ENCODE measurements at places on chromosomes 4 and X.
A peak's percentile ranks its signal among the peaks of the same experiment; 100 is the strongest.

DNA sequence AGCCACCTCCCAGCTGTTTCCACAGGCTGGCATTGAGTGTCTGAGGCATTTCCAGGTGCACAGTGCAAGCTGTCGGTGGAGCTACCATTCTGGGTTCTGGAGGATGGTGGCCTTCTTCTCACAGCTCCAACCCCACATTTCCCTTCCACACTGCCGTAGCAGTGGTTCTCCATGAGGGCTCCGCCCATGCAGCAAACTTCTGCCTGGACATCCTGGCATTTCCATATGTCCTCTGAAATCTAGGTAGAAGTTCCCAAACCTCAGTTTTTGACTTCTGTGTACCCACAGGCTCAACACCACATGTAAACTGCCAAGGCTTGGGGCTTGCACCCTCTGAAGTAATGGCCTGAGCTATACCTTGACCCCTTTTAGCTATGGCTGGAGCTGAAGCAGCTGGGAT is 10.3 kb upstream of the FRMPD4 start:
- DNase-seq, result no peak

DNA sequence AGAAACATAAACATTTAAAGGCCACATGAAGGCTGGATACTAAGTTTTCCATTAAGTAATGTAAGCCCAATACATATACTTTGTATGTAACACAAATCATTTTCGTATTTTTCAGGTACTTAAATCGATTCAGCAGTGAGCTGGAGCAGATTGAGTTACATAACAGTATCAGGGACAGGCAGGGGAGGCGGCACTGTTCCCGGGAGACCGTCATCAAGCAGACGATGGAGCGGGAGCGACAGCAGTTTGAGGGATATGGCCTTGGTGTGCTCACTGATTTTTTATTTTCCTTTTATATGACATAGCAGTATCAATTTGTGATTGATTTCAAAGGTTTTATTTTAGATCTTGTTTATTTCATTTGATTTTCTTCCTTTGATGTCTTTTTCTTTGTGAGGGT is 20.7 kb downstream of the TMA16 start:
- no peak for DNase-seq

DNA sequence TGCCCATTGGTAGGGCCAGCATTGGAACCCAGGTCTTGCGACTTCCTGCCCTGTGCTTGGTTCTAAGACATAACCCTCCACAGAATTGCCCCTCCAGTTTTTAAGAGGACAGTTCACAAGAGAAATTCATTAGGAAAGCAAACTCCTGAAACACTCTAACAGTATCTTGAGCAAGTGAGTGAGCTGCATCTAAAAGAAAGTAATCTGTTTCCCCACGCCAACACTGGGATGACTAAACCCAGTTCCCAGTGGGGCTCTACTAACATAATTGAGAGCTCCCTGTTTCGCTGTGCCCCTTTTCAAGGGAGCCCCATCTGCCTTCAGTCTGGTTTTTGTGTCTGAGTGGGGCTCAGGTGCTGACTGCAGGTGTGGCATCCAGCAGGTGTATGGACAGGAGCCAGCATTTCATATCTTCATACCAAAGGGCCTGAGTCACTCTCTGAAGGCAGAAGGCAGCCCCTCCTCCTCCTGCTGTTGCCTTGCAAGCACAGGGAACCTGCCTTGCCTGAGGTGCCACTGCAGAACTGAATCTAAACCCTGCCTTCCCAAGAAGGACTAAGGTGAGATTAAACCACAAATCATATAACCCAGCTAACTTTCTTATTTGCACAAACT is 8.0 kb downstream of the AMOT start:
- no peak for DNase-seq

GRCh38 chr4:124044867-124045266 is 648.3 kb downstream of the SPRY1 start:
- DNase-seq, result no peak

DNA sequence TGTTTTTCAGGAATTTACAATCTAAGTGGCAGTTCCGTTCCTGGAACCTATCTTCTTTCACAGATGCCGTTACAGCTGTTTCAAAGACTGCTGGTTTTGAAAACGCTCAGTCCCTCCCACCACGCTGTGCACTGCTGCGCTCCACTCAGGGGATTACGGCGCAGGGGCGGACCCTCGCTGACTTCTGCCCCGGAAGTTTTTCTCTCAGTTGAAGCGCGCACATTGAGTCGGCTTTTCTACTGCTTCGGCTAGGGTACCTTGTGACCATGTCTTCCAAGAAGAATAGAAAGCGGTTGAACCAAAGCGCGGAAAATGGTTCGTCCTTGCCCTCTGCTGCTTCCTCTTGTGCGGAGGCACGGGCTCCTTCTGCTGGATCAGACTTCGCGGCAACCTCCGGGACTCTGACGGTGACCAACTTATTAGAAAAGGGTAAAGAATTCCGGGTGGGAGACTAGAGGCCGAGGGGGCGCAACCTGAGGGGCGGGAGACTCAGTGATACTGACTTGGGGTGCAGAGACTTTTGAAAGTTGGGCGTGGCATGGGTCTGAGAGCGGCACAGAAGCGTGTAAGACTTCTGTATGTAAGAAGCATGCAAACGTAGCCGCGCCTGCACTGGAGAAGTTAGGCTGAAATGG is 597 bp upstream of the NUDT6 start:
- DNase-seq, result peak; percentile 22

- DNase-seq, result no peak
Measured at GRCh38 chr4:5561286-5561685, 147.1 kb downstream of the EVC2 start.

DNA sequence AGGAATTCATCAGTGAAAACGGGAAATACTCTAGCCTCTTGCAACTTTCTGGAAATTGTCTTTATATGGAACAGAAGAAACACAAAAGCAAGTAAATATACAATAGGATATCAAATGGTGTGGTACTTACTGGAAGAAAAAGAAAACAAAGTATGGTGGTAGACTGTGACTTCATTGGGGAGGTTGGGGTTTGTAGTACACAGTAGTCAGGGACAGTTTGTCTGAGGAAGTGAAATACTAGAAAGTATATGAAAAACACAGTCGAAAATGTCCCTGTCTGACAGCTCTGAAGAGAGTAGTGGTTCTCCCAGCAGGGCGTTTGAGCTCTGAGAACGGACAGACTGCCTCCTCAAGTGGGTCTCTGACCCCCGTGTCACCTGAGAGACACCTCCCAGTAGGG is 390.0 kb upstream of the NWD2 start:
- no peak for DNase-seq

DNA sequence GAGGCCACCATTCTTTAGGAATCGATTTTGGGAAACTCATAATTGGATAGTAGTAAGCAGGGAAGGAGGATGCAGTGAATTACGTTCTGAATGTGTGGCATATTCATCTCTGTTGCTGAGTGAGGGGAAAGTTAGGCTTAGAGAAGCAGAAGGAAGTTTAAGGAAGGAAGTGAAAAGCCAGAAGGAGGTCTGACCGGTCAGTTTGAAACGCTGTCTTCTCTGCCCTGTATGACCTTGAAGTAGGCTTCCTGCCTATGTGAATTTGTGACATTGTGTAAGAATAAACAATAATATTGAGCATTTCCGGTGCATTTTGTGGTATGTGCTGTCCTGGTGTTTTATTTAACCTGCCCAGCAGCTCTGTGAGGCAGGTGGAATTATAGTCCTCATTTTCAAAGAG is 67.3 kb downstream of the PDLIM5 start:
- no peak for DNase-seq

GRCh38 chr4:74111306-74111975 is 12.4 kb upstream of the CXCL2 start:
- no peak for DNase-seq

- DNase-seq, result no peak
Measured at GRCh38 chr4:149426461-149426860, 389.2 kb downstream of the IQCM start.

GRCh38 chr4:151882072-151882803 is 121.4 kb upstream of the GATB start:
- DNase-seq, result no peak

- no peak for DNase-seq
Measured at GRCh38 chr4:54001668-54002365, 62.6 kb downstream of the CHIC2 start.

DNA sequence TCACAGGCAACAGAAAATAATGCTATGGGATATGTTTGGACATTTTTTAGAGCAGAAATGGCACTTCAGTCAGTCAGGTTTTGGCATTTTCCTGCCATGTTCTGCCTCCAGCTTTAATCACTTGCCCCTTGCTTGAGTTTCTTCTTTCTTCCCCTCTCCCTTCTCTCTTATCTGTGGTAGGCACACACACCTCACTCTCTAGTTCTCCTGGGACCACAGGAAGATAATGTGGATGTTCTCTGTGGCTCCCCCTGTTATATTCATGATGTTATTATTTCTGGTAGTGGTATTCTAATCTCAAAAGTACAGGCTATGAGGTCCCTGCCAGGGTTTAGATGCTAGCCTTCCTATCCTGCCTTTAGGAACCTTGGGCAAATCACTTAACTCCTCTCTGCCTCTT is 5.2 kb downstream of the HADH start:
- no peak for DNase-seq

- DNase-seq, result no peak
Measured at GRCh38 chrX:916230-916599, 285.6 kb downstream of the SHOX start.

DNA sequence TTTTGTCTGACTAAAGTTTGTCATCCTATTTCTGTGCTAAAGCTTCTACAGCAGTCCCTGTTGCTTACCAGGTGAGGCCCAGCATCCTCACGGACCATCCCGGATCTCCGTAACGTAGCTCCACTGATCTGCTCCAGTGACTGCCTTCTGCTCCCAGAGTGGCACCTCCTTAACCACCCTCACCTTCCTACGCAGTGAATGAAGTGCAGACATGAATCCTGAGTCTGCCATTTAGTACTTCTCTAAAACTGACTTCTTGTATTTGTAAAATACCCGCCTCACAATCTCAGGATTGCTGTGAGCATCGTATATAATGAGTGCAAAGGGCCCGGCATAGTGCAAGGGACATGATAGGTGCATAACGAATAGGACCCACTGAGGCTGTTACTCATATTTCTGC is 27.7 kb upstream of the ACSL1 start:
- DNase-seq, result no peak

DNA sequence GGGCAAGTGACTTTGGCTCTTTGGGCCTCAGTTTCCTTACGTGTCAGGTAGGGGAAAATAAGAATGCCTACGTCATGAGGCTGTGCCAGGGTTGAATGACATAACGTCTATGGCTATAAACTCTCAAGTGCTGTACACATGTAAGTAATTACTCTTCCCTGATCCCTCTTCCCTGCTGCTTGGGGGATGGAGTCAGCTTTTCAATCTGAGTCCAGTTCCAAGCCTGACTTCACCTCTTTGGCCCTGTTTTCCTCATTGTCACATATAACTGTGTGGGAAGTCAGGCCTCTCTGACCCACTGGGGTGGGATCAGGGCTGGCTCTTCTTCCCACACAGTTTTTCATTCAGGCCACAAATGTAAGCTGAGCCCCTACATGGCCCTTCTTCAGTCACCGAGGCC is 11.4 kb upstream of the CITED1 start:
- DNase-seq, result no peak

GRCh38 chrX:16171944-16172343 is 4.7 kb downstream of the MAGEB17 start:
- no peak for DNase-seq

DNA sequence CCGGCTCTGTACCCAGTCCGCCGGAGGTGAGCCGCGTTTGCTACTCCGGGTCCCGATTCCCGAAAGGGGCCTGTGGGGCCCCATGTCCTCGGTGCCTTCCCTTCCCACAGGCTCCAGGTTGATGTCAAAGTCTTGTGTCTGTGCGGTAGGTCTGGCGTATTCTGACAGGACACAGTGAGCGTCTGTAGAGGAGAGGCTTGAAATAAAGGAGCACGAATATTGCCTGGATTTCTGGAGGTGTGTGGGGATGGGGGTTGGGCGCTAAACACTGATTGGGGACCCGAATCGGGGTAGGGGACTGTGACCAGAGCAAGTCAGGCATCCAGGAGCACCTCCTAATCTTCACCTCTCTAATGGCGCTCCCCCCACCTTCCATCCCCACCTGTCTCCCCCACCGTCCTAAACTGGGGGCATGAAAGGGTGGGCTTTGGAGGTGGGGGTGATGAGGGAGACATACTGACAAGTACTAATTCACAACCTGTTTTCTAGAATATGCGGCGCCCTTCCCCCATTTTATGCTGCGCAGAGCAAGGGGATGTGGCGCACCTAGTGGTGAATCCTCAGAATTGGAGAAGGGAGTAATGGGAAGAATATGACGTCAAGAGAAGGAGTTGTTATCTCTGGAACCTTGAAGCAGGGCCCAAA is 855 bp downstream of the GPRASP2 start:
- peak; percentile 22 for DNase-seq

DNA sequence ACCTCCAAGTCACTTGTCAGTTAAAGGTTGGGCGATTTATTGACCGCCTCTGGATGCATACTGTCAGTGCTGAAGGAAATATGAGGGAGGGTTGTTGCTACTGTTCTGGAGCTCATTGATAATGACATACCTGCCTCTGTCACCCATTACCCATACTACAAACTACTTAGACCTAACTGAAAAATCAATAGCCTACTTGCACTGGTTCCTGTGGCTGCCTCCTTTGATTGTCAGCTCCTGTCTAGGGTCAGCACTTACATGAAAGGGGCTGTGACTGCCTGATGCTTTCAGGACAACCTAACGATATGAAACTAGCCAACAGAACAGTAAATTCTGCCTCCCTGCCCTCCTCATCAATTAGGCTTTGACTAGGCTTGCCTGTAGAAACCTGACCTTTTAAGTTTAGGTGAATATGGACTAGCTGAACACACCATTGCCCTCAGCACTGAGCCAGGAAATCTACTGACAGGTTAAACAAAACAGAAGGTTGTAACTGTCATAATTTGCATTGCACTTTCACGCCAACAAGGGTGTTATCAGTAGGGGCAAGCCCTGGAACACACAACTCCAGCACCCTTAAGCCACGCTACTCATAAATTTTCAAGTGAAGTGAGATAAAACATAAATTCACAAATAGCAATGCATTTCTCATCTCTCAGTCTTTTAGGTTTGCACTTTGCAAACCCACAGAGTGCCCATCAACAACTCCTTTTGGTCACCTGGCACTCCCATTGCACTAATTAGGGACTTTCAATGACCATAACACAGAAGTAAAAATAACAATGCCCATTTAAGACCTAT is 9.0 kb upstream of the MAB21L2 start:
- no peak for DNase-seq

- DNase-seq, result no peak
Measured at GRCh38 chr4:118173956-118174725, 139.9 kb downstream of the NDST3 start.

DNA sequence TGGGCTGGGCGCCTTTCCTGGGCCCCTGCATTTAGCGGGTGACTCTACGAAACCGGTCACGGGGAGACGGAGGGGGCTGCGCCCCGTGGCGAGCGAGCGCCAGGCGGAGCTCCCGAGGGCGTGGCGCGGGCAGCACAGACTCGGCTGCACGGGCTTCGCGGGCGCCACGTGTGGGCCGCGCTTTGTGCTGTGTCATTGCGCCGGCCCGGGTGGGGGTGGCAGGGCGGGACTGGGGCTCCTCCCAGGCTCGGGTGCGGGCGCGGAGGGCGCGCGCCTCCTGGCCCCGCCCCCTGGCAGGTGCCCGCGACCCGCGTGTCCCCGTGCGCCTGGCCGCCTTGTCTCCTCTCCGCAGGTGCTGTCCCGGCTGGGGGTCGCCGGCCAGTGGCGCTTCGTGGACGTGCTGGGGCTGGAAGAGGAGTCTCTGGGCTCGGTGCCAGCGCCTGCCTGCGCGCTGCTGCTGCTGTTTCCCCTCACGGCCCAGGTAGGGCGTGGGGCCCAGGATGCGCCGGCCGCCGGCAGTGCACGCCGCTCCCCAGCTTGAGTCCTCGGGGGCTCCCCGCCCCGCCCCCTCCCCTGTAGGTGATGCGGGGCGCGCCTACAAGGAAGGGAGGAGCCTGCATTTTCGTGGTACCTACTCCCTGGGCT is 651 bp downstream of the UCHL1 start:
- DNase-seq, result no peak

GRCh38 chr4:7650606-7651385 is 216.1 kb upstream of the PSAPL1 start:
- DNase-seq, result no peak

Measured in SHP77 treated with DMSO at 0.1 percent for 48 hours (cell line).